ENCODE measurements at places on chromosomes 16 and 17.

GRCh38 chr16:30601966-30602365 is 8.2 kb downstream of the ZNF689 start:
- no peak for DNase-seq

- DNase-seq, result no peak
Observed at GRCh38 chr16:69471121-69471520, 46.7 kb downstream of the CYB5B start.

- DNase-seq, result peak; percentile 5
Observed at GRCh38 chr17:44556832-44557606, at the start of gene FZD2. TSS of gene FZD2 (plus strand) at chr17:44557484. CDS start at chr17:44557689, 205 bp downstream.

DNA sequence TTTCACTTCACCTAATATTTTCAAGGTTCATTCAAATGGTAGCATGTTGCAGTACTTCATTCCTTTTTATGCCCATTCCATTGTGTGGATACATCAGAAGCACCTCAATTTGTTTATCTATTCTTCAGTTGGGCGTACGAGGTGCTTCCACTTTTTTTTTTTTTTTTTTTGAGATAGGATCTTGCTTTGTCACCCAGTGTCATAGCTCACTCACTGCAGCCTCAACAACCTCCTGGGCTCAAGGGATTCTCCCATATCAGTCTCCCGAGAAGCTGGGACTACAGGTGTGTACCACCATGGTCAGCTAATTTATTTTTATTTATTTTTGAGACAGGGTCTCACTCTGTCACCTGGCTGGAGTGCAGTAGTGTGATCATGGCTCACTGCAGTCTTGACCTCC is 22.5 kb upstream of the SPNS3 start:
- no peak for DNase-seq
